ENCODE measurements at places on chromosomes 1 and 21.
A peak's percentile ranks its signal among the peaks of the same experiment; 100 is the strongest.

DNA sequence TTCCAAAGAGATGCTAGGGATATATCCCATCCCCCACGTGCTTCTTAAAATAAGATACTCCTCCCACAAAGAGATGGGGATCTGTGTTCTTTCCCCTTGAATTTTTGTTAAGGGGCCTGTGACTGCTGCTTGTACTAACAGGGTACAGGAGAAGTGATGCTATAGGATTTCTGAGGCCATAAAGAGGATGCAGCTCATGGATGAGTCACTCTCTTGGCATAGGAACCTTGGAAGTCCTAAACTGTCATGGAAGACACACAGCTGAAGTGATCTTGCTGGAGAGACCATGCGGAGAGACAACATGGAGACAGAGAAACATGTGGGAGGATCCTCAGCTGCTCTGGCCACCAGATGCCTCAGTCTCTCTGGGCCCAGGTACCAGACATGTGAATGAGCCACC, 157.2 kb downstream of the S1PR1 start:
- DNase-seq = no peak

DNA sequence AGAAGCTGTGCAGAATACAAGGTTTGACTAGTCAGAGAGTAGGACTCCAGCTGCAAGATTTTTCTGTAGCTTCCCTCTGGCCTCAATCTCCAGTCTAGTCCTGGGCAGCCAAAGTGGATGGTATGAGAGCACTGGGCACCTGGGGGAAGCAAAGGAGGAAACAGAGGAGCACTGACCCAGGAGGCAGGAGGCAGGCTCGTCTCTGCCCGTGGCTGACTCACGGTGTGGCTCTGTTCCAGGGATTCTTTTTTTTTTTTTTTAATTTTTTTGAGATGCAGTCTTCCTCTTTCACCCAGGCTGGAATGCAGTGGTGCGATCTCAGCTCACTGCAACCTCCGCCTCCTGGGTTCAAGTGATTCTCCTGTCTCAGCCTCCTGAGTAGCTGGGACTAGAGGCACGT, 4.1 kb upstream of the NPPB start:
- no peak for DNase-seq

- DNase-seq = no peak
Measured at GRCh38 chr1:182229451-182229850, 162.1 kb downstream of the GLUL start.

- DNase-seq = no peak
Measured at GRCh38 chr21:16309250-16309971, 579.6 kb downstream of the USP25 start.

DNA sequence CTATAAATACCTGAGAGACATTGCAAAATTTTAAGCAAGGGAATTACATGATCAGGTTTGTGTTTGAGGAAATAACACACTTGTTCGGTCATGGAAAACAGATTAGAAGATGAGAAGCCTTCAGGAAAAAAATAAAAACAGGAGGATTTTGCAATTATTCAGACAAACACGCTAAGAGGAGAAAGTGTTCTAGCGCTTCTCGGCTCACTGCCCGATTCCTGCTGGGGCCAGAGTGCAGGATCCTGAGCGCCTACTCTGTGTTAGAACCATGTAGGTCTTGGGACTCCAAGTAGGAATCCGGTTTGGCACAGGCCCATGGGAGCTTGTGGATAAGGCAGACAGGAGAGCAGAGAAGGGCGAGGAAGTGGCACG, 8.1 kb upstream of the PRELP start:
- DNase-seq = no peak

- no peak for DNase-seq
Measured at GRCh38 chr1:161088587-161089110, 709 bp downstream of the NECTIN4 start.

DNA sequence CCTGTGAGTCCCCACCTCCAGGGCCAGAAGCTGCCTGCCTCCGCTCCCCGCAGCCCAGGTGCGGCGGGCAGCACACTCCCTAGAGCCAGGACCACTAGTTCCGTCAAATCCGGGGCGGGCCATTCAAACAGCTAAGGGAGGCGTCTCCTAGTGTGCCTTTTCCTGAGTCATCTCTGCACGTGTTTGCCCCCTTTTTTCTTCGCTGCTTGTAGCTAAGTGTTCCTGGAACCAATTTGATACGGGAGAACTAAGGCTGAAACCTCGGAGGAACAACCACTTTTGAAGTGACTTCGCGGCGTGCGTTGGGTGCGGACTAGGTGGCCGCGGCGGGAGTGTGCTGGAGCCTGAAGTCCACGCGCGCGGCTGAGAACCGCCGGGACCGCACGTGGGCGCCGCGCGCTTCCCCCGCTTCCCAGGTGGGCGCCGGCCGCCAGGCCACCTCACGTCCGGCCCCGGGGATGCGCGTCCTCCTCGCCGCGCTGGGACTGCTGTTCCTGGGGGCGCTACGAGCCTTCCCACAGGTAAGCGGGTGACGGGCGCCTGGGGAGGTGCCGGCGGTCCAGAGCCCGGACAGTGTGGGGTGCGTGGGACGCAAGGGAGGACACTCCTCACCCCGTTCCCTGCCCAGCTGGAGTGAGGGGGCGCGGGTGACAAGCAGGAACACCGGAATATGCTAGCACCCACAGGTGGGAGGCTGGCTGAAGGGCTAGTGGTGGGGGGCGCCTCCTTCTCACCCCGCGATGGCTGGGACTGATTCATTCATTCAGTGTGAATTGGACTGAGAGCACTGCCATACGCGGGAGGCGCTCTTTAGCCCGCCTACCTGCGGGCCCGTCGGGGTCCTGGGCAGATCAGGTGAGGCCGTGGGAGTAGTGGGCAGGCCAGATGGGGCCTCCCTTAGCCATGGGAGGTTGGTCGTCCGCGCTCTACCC, at the start of gene TNFRSF8:
TSS of gene TNFRSF8 (plus strand) at position 163 of the 932 bp plus-strand sequence. CDS start at position 459, 296 bp downstream.
- DNase-seq = peak; percentile 52

DNA sequence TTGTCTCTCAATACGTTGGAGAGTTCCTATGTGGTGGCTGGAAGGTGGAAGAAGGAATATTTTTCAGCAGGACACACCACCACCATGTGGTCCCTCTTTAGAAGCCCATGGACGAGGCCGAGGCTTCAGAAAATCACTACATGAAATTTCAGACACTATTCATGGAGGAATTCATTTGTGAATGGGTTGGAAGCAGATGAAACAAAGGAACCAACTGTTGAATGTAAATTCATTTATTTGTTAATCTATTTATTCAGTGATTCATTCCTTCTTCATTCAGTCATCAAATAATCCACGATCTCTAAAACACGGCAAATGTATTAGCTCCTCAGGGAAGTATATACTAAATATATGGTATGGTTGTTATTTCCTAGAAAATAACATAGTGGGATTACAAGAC, 12.2 kb downstream of the SLC35F3 start:
- DNase-seq = no peak

GRCh38 chr1:156276532-156276931, 6.1 kb downstream of the SMG5 start:
- DNase-seq = peak; percentile 38

DNA sequence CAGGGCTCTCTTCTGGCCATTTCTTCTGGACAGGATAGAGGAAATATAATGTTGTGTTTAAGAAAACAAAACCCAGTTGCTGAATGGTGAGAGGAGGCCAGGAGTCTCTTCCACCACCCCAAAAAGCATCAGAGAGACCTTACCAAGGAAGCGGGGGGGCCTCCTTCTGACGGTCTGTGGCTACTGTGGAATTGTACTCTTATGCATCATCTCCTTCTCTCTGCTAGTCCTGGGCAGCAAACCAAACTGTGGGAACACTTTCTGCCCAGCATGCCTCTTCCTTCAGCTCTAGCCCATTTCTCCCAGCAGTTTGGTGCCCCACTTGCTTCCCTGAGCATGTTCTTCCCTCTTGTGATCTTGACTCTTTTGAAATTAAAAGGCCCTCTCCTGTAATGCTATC, 157.7 kb downstream of the HHIPL2 start:
- no peak for DNase-seq

DNA sequence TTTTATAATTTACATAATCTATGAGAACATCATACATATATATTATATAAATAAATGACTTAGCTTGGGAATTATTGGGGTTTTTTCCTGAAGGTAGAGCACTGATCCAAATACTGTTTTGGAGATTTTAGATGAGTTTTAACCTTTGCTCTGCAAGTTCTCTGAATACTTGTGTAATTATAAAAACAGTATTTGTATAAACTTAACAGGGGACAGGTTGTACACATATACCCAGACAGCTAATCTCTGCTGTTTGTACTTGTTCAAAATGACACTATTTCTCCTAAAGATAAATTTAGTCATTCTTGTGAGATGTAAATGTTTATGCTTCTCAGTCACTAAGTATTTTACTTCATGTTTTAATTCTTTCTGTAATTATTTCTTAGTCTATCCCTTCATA, 8.7 kb downstream of the AGL start:
- no peak for DNase-seq

- DNase-seq = no peak
Measured at GRCh38 chr1:246791303-246791918, 67.2 kb downstream of the SCCPDH start.

GRCh38 chr1:222413991-222414549, 133.8 kb downstream of the HHIPL2 start:
- no peak for DNase-seq

DNA sequence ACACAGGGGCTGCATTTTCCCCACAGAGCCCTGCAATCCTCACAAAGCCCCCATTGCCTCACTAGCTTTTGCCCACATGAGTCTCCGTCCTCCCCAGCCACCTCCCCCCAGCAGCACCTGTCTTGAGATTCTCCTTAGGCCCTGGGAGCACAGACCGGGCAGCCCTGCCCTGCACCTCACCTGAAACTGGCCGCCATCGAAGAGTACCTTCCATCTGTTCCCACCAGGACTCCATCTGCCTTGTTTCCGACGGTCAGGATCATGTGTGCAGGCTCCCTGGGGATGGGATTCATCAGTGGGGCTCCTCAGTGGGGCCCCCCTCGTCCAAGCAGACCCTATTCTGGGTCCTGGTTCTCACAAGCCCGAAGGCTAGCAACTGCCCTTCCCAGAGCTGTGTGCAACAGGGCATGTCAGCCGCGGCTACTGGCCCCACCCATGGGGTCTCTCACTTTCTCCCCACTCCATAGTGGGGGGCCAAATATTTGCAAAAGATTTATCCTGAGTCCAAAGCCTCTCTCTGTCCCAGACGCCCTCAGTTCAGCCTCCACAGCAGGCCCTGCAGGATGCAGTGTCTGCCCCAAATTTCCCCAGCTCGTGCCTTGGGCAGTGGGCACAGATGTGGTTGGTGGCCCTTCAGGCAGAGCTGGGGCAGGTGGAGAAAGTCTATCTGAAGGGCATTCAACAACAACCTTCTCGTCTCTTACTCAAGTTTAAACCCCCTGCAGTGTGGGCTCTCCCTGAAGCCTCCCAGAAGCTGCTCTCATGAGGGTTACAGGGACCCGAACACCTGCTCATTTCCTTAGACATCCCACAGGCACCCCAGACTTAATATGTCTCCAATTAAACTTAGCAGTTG, 4.8 kb downstream of the PDZK1IP1 start:
- no peak for DNase-seq

GRCh38 chr1:164781972-164782371, 223.0 kb downstream of the PBX1 start:
- DNase-seq = no peak

DNA sequence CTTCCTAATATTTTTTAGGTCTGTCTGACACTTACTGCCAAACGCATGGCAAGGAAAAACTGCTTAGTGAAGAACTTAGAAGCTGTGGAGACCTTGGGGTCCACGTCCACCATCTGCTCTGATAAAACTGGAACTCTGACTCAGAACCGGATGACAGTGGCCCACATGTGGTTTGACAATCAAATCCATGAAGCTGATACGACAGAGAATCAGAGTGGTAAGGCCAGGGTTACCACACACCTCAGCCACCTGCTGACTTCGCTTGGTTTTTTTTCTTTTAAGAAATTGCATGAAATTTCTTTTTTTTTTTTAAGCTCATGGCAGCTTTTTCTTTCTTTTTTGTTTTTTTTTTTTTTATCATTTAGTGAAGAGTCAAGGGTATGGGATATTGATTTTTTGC, 17.2 kb downstream of the ATP1A1 start:
- DNase-seq = no peak
